Stimulated activated CD8-positive, alpha-beta memory T cell treated with anti-CD3 and anti-CD28 coated beads, Interleukin-7, amount 100 ng/mL, for 1 hour (primary cell): ENCODE measurements at places on chromosomes 2 and 18.

DNA sequence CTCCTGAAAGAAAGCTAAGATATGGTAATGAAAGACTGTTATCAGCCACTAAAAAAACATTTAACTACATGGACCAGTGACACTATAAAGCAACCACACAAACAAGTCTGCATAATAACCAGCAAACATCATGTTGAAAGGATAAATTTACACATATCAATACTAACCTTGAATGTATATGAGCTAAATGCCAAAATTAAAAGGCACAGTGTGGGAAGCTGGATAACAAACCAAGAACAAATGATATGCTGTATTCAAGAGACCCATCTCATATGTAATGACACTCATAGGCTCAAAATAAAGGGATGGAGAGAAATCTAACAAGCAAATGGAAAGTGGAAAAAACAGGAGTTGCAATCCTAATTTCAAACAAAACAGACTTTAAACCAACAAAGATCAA, 213.1 kb upstream of the CDH2 start:
- no peak for DNase-seq

- no peak for DNase-seq
Observed at GRCh38 chr2:83342860-83343329, 1116.2 kb downstream of the SUCLG1 start.

GRCh38 chr18:30969670-30970170, 72.8 kb downstream of the DSC3 start:
- no peak for DNase-seq

GRCh38 chr2:222950638-222951285, 89.9 kb downstream of the ACSL3 start:
- DNase-seq, result no peak

GRCh38 chr2:19929226-19929625, 27.4 kb upstream of the TTC32 start:
- DNase-seq, result no peak

GRCh38 chr2:140593132-140593531, 1537.7 kb downstream of the LRP1B start:
- DNase-seq, result no peak

- DNase-seq, result no peak
Observed at GRCh38 chr2:201696151-201696659, 2.2 kb downstream of the MPP4 start.
